ENCODE measurements at places on chromosomes 13 and 19.

DNA sequence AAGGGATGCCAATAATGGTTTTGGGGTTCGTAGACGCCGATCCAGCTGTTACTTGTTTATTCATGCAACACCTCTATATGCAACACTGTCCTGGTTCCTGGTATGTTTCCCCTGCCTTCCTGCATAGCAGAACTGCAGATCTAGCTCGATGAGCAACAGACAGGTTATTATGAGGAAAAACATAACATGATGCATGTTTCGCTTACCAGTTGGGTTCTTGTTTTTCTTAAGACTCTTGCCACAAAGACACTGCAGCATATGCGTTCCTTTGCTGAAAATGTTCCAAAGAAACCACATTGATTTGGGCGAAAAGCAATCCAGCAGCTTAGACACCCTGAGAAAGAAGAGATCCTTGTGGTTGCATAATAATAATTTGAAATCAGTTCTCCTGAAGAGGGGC is 583 bp downstream of the FGF14 start:
- no peak for DNase-seq

DNA sequence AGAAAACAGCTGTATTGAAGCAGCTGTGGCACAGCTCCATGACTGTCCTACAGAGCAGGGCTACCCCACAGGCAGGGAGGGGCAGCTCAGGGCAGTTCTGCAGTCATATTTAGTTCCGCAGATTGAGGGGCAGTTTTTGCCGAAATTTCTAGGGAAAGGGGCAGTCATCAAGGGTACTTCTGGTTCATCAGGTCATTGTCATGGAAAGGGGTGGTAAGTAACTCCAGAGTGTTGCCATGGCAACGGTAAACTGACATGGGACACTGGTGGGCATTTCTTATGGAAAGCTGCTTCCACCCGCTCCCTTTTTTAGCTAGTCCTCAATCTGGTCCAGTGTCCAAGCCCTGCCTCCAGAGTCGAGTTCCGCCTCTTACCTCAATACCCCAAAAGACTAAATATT is 702.8 kb downstream of the LIG4 start:
- no peak for DNase-seq

GRCh38 chr13:45510672-45511071 is 45.9 kb downstream of the COG3 start:
- no peak for DNase-seq

GRCh38 chr19:4267101-4267900 is 11.8 kb upstream of the SHD start:
- DNase-seq, result peak; percentile 34

DNA sequence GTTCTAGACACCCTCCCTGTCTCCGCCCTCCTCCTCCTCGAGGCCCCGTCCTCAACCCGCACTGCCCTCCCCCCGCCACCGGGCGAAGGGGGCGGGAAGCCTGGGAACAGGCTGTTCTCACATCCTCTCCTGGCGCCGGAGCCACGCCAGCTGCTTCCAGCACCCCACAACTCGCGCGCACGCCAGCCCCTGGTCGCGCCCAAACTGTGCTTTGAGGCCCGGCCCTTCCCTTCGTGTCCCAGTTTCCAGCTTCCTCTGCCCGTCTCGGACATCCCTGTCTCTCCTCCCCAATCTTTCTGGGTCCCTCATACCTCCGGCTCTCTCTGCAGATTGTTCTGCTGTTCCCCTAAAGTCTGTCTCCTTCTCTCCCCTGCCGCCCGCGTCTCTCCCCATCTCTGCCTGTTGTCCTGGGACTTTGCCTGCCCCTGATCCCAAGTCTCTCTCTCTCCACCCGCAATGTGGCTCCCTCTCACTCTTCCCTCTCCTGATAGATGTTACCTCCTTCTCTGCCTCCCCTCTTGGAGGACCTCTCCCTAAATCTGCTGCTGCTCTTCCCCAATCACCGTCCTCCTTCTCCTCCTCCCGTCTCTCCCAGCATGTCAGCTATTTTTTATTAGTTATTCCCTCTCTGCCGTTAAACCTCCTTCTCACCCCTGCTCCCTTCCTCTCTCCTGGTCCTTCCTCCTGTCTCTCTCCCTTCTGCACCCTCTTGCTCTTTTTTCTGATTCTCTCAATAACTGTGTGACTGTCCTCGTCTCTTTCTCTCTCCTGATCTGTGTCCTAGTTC is 14.2 kb downstream of the DPF1 start:
- DNase-seq, result peak; percentile 70

- no peak for DNase-seq
Measured at GRCh38 chr13:113601166-113602070, 16.9 kb downstream of the TFDP1 start.

DNA sequence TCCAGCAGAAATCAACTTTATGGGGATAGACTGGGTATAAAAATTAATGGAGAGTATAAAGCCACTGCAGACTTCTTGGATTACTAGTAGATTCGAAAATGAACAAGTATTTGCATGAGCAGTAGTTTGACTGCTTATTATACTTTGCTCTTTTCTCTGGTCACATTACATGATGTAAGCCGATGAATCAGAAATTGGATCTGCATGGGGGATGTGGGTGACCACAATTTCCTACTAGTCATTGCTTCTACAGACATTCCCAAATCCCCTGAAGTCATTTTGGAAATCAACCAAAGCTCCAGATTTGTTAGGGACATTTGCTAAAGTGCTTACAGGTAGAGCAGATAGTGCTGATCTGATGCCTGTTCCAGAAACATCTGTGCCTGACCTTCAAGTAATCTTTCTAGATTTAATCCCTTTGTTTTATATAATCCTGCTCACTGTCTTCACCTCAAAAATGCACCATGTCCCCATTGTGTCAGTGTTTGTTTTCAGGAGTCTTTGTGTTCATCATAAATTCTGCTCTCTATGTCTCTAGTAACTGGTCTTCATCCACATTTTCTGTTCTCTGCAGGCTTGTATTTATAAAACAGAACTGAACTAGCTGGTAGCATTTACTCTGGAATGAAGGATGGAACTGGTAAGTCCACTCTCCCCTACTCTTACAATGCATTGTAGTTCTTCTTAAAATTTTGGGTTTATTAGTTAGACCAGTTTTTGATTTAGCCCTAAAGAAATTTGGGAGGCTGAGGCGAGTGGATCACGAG is 201.5 kb upstream of the CSNK1A1L start:
- no peak for DNase-seq

- no peak for DNase-seq
Measured at GRCh38 chr13:109870696-109871370, 84.5 kb upstream of the IRS2 start.

- DNase-seq, result no peak
Measured at GRCh38 chr19:35436477-35437405, 11.3 kb upstream of the FFAR2 start.

DNA sequence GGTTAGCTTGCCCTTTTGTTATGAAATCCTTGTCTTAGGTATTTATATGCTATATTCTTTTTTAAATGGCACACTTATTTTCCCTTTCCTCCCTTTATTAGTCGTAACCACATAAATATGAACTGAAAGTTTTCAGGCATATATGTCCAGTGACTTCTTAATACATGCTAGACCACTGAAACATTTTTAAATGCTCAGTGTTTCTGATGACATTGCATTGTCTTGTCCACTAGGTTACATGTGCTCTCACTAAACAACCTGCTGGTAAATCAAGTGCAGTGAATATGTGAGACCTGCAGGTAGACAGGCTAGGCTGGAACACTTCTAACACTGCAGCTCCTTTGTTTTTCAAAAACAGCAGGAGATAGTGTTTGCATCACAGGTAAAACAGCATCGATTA is 332.6 kb upstream of the DACH1 start:
- no peak for DNase-seq

DNA sequence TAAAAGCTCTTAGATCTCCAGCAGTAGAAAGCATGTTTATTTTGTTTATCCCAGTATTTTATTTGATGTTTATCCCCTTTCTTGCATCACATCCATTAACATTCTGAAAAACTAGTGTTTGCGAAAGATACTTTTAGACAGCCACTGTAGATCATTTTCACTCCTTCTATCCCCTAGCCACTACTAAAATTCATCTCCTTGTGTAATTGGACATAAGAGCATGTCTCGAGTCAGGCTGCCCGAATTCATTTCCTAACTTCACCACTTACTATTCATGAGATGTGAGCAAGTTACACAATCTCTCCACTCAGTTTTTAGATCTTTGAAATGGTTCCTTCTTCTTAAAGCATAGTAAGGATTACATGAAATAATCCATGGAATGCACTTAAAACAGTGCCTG is 514.0 kb downstream of the KLF5 start:
- DNase-seq, result no peak

DNA sequence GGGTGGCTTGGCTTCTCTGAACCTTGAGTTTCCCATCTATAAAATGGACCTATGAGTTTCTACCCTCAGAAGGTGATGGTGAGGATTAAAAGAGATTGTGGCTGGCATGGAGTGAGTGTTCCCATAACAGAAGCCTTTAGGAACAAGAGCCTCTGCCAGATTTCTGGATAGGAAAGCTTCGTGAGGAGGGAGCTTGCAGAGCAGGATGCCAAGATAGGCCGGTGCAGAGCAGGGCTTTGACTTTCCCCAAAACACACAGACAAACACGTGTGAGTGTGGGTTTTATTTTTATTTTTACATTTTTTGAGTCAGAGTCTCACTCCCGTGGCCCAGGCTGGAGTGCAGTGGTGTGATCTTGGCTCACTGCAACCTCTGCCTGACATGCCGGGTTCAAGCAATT is 3.7 kb upstream of the CNN1 start:
- no peak for DNase-seq

DNA sequence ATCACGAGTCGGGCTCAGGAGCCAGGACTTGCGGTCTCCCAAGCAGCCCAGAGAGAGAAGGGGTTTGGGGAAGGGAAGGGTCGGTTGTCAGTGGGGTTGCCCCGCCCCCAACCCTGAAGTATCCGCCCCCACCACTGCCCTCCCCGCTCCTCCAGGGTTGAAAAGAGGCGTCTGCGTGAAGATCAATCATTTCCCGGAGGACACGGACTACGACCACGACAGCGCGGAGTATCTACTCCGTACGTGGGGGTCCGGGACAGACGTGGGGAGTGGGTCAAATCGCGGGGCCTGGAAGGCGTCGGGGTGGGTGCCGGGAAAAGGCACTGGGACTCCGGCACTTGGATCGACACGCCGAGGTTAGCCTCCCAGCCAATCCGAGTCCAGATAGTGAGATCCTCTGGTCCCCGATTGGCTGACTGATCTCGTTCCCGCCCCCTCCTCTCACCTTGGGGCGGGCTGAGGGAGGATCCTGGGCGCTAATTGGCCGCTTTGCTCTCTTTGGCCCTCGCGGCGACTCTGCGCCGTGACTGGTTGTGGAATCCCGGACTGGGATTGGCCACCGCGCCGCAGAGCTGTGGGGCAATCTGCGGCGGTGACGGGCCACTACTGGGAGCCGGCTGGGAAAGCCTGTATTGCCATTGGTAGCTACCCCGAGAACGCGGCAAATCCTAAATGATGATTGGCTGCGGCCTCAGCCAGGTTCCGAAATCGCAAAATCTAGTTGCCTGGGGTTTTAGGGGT is 13.3 kb upstream of the CACNG6 start:
- DNase-seq, result no peak

GRCh38 chr19:35119578-35120155 is 4.0 kb downstream of the FXYD3 start:
- no peak for DNase-seq
